Brain microvascular endothelial cell (primary cell): ENCODE measurements at places on chromosomes 6 and 20.
A peak's percentile ranks its signal among the peaks of the same experiment; 100 is the strongest.

GRCh38 chr6:158629367-158630221 is 14.9 kb downstream of the DYNLT1 start:
- DNase-seq = no peak

DNA sequence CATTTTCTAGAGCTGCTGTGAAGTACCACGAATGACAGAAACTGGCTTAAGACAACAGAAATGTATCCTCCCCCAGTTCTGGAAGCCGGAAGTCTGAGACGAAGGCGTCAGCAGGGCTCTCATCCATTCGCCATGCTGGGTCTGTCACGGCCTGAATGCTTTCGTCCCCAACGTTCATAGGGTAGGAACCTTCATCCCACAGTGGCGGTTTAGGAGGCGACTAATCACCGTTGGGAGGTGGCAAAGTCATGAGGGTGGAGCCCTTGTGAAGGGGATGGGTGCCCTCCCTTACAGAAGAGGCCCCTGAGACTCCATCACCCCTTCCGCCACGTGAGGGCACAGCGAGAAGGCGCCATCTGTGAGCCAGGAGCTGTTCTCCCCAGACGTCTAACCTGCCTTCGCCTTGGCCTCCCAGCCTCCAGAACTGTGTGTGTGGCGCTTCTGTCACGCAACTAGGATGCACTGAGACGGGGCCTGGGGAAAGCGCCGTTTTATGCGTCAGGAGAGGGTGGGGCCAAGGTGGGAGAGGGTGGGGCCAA is 250.3 kb downstream of the TTLL2 start:
- no peak for DNase-seq

- no peak for DNase-seq
These were observed 349.2 kb downstream of the MAFB start for GRCh38 chr20:40339661-40340449.

GRCh38 chr6:156780102-156780641 is 3.0 kb downstream of the ARID1B start:
- peak; percentile 95 for DNase-seq

- DNase-seq = peak; percentile 16
These were observed 8.2 kb downstream of the BACH2 start for GRCh38 chr6:90288404-90288803.

DNA sequence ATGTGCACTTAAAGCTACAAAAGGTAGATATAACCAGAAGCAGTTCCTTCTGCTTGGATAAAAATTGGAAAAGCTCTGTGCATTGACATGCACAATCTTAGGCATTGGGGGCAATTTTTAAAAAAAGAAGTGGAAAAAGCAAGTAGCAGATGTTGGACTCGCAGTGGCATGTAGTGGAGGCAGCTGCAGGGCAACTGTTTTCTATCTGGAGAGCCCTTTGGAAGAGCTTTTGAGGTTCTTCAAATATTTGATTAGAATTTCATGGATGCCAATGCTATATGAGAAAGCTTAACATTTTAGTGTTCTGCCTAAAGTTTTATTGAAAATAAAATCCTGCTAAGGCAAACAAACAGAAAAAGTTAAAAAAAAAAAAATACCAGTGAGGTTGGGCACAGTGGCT is 388.3 kb upstream of the RNF217 start:
- DNase-seq = no peak

DNA sequence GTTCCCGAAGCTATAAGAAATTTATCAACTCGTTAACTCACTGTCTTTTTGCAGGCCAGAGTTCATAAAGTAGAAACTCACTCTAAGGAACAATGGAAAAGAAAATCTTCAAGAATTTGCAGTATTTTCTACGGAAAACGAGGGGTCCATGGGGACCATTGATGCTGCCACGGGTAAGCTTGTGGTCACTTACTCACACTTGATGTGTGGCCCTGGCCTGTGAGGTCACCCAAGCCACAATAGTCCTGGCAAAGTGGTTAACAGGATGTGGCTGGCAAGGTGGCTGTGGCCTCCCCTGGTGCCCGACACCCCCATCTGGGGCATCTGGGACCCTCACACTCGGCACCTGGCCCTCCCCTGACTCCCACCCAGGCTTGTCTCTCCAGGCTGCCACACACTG is 123.4 kb downstream of the C6orf118 start:
- no peak for DNase-seq

DNA sequence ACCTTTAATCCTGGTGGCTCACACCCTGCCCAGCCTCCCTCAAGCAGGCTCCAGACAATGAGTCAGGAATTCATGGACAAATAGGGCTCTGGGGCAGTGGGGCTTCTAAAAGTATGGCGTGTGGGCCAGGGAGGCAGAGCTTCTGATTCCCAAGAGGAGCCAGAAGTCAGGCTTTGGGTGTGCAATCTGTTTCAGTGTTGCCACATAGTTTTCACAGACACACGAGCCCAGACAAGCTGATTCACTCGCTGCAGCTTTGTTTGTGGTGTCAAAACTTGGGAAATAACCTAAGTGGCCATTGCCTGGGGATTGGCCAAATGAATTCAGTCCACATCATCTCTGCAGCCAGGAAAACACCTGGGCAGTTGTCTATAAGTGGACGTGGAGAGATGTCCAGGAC is 9.2 kb downstream of the PEDS1 start:
- DNase-seq = peak; percentile 98

DNA sequence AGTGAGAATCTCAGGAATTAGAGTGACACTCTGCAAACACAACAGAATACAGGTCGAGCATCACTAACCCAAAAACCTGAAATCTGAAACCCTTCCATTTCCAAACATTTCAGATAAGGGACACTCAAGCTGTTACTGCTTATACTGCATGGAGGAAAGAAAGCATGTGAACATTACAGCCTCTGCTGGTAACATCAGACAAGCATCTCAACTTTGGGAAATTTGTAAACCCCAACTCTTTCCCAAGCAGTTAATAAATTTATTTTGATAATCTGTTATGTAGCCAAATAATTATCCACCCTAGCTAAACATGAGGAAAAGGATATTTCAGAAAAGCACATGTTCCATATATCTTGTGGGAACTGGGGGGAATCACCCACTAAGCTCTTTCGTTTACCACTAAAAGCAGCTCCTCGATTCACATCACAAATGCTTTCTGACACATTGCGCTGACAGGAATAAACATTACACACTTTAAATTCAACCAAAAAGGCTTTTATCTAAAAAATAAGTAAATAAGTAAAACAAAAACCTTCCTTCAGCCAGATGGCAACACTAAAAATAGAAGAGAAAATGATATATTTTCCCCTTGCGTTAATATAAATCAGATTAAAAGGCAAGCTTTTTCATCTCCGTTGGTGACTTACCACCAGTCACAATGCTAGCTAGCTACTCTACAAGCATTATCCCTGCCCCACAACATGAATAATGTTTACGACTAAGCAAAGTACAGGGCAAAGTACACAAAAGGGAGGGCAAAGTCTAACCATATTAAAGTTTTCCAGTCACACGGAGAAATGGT is 120.8 kb downstream of the MAP7 start:
- no peak for DNase-seq

GRCh38 chr6:85004361-85004995 is 240.1 kb upstream of the TBX18 start:
- no peak for DNase-seq

GRCh38 chr20:13042458-13042794 is 33.7 kb downstream of the SPTLC3 start:
- DNase-seq = no peak

- no peak for DNase-seq
These were observed 126.2 kb upstream of the EYA4 start for GRCh38 chr6:133114973-133115372.

DNA sequence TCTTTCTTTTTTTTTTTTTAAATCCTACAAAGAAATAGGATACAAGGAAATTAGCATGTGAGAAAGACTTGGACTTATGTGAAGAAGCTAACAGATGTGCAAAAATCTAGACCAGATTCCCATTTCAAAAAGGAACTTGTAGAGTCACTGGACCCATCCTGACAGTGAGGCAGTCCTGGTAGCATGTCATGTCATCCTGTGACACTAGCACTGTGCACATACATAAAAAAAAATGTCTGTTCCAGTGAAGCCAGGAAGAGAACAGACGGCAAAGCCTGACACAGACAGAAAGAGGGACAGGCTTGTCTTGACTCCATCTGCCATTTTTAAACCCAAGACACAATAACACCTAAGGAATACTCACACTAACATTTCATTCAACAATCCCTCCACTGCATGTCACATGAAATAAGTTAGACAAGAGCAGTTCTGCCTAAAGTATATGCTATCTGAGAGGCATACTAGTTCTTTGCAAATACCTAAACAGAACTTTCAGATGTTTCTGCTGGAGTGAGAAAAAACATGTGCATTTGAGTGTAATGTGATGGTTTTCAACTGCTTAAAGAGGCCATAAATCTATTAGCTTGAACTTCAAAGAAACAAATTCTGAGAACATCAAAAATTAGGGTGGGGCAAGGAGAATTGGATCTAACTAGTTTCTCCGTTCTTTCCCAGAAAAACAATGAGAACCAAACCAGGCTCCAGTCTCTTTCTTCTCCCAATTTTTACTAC is 159.6 kb downstream of the BACH2 start:
- DNase-seq = no peak

- peak; percentile 7 for DNase-seq
These were observed 30.4 kb downstream of the TRMT6 start for GRCh38 chr20:5919626-5920544.

GRCh38 chr6:137631323-137631722 is 137.1 kb upstream of the OLIG3 start:
- no peak for DNase-seq

DNA sequence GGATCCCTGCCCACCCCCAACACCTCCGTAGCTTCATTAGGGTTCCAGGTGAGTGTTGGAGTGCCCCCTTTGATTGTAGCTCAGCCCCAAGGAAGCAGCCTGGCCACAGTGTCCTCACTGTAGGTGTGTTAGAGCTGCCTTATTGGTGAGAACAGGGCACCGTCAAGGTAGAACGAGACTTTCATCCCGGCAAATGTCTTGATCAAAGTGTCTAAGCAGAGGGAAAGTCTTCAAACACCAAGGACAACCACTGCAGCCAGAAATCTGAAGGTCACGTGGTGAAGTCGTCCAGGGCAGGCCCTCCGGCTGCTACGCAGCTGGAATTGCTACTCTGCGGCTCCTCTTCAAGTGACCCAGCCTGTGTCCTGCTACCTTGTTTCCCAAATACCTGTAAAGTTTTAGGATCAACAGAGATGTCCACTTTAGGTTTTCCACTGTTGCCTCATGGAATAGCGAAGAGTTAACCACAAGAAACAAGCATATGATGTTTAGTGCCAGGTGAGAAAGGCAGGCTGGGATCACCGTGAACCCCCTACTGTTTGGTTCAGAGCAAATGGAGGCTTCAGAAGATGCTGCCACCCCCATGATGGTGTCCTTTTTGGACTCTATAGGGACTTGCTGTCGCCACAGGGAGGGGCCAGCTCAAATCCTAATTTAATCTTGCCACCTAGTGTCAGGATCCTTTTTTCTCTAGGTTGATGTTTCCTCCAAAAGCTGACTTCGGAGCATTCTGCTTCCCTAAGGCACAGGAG is 1.7 kb upstream of the DLL1 start:
- no peak for DNase-seq

- no peak for DNase-seq
These were observed 8.1 kb downstream of the SYNJ2 start for GRCh38 chr6:157989541-157990289.

GRCh38 chr6:52213127-52213526 is 27.0 kb downstream of the IL17A start:
- DNase-seq = no peak

- DNase-seq = no peak
These were observed 234.5 kb upstream of the PRDM1 start for GRCh38 chr6:105851606-105852005.

DNA sequence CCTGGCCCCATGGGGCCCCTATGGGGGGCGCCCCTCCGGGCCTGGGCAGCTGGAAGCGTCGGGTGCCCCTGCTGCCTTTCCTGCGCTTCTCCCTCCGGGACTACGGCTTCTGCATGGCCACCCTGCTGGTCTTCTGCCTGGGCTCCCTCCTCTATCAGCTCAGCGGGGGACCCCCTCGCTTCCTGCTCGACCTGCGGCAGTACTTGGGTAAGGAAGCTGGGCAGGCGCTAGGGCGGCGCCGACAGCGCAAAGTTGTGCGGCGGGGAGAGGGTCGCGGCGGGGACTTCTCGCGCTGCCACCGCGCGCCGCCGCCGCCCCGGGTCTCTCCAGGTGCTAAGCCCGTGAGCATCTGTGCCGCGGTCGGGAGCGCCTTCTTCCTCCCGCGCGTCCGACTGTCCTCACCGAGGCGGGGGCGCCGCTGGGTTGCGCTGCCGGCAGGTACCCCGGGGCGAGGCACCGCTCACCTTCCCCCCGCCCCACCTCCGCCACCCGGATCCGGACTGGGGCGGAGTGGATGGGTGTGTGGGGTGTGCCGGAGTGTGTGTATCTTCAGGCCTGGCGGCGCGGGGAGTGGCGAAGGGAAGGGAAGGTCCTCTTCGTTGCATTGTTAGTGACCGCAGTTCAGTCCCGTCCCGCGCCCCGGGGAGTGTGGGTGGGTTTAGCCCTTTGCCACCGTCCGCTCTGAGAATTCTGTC is 788 bp downstream of the UST start:
- peak; percentile 26 for DNase-seq

DNA sequence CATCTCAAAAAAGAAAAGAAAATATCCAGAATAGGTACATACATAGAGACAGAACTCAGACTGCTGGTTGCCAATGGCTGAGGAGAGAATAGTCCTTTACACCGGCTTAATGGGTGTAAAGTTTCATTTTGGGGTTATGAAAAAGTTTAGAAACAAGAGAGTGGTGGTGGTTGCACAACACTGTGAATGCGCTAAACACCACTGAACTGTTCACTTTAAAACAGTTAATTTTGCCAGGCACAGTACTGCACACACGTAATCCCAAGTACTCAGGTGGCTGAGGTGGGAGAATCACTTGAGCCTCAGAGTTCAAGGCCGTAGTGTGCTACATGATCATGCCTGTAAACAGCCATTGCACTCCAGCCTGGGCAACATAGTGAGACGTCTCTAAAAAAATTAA is 7.6 kb downstream of the ILRUN start:
- no peak for DNase-seq

DNA sequence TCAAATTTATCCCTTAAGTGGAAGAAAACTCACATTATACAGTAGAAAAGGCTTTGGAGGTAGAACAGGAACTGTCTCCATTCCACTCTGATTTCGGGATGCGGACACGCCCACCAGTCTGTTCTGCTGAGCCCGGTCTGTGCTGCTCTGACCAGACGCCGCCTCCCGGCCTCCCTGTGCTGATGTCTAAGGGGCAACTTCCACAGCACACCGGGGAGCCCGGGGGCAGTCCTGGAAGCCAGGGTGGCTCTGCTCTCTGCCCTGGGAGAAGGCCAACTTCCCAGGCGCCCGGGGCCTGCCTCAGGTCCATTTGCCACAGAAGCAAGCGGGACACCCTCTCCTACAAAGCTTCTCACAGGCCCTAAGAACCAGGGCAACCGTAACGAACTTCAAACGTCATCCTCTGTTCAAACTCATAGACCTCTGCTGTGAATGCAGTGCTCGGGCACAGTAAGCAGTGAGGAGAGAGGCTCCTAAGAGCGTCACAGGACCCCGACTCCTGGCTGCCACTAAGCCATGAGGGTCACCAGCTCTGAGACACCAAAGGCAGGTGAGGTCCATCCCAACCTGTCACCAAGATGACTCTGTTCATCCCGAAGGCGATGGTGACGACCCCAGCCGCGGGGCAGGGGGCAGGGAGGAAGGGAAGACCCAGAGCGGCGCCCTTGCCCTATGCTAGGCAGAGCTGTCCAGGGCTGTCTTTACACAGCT is 5.6 kb downstream of the TAF4 start:
- DNase-seq = no peak
